Stimulated activated CD8-positive, alpha-beta memory T cell treated with anti-CD3 and anti-CD28 coated beads, Interleukin-7, amount 100 ng/mL, for 4 hours (primary cell): ENCODE measurements at places on chromosomes 1 and 21.
A peak's percentile ranks its signal among the peaks of the same experiment; 100 is the strongest.

DNA sequence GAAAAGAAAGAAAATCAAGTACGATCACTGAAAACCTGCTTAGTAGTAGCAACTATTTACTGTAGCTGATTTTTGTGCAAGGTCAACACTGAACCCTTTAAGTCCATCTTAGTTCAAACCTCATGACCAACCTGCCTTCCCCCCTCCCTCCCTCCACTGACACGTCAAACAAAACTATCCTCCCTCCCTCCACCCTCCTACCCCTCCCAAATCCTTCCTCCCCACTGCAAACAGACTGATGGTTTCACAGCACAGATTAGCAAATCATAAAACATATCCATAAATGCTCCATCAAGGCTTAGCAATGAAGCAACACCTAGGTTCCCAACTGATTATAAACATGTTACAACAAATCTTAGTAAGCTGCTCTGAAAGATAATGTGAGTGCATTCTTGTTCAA, 164.3 kb upstream of the GREM2 start:
- DNase-seq, result no peak

DNA sequence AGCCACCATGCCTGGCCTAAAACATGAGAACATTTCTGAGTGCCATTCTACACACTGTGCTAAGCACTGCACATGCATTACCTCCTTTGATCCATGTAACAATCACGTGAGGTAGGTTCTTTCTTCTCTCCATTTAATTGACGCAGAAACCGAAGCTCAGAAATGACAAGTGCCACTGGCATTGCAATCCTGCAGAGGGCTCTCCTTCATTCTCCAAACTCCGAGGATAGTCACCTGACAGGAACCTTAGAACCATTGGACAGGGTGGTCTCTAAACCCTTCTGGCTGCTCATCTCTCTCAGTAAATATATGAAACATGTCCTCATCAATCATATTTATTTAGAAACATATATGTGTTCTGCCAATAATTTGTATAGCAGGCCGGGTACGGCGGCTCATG, 167.1 kb upstream of the JUN start:
- DNase-seq, result no peak

- DNase-seq, result no peak
These were observed 30.7 kb downstream of the HSPG2 start for GRCh38 chr1:21906173-21907078.

DNA sequence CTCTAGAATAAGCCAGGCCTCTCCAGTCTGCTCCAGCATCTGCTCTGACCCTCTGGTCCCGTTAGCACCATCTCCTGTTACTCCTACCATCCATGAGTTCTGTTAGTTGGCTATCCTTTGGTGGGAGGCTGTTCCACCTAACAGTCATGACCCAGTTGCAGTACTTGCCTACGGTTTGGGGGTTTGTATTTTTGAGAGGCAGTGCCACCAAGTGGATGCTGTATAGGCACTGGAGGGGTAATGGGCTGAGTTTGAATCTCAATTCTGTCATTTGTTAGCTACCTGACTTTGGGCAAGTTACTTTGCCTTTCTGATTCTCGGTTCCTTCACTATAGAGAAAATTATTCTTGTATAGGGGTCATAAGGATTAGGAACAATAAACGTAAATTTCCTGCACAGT, 12.1 kb upstream of the C8B start:
- DNase-seq, result no peak

GRCh38 chr1:113058941-113059706, 13.9 kb upstream of the LRIG2 start:
- DNase-seq, result no peak

DNA sequence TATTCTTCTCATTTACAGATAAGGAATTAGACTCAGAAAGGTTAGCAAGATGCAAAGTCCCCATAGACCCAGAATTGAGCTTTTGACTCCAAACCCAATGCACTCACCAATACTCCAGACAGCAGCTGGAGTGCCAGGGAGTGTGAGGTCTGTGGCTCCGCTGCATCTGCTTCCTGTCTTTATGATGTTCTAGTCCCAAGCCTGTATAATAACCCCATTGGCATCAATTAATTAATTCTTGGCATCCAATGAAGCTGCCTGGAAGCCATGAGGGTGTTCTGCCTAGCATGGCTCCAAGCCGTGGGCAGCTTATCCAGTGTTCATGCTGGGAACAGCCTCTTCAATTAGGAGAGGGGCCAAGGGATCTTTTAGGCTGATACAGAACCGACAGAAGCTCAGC, 188.7 kb downstream of the GIPC2 start:
- no peak for DNase-seq

DNA sequence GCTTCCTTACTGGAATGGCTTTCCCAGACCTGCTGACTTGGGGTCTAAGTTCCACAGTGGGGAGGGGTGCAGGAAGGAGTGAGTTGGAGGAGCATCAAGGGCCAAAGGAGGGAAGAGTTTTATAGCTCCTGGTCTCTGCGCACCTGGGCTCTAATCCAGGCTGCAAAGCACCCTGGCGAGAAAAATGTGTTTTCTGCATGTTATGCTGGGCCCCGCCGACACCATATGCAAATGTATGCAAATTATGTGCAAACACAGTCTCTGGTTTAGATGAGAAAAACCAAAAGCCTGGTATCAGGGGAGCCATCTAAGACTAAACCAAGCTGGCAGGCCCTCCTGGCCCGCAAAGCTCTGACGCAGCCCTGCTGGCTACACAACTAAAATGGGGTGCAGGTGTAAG, 95.0 kb downstream of the VWA5B1 start:
- no peak for DNase-seq

- no peak for DNase-seq
These were observed 53.9 kb downstream of the SELENOF start for GRCh38 chr1:86860020-86860419.

DNA sequence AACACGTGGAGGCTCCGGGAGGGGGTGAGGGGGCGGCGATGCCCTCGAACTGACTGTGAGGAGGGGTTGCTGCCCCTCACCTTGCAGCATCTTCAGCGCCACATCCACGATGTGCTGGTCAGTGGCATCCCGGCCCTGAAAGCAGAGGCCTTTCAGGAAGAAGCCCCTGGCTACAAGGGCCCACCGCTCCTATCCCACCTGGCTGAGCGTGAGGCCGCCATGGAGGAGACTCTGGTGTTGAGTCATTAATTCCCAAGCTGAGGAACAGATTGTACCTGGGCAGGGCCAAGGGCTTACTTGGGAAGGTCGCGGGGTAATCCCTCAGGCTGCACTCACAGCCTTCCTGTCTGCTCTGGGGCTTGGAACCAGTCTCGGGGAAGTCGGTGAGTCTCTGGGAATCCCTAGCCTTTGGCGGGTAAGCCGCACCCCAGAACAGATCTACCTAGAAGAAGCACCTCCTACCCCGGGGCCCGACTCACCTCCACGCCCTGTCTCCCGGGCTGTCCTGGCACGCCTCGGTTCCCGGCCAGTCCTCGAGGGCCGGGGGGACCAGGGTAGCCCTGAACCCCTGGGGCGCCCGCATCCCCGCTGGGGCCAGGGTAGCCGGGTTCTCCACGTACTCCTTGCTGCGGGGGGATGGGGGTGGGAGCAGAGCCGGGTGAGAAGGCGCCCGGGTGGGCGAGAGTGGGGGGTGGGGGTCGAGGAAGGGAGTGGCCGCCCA, 13.9 kb downstream of the COL9A2 start:
- DNase-seq, result no peak

GRCh38 chr1:7302126-7302525, 469.0 kb upstream of the VAMP3 start:
- no peak for DNase-seq

DNA sequence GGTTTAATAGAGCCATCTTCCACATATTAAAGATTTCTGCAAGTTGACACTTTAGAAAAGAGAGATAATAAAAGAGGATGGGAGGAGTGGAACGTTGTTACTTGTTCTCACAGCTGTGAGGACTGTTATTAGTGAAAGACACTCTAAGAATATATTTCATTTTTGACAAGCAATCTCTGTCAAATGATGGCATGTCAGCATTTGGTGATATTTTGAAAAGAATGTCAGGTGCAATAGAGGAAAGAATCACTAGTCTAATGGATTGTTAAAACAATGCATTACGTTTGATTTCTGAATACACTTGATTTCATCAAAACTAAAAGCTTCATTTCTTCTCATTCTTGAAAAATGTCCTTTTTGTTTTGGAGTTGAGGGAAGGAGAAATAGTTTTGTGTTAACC, 853.4 kb downstream of the PLA2G4A start:
- no peak for DNase-seq

GRCh38 chr1:185200889-185201288, 43.9 kb downstream of the SWT1 start:
- no peak for DNase-seq

DNA sequence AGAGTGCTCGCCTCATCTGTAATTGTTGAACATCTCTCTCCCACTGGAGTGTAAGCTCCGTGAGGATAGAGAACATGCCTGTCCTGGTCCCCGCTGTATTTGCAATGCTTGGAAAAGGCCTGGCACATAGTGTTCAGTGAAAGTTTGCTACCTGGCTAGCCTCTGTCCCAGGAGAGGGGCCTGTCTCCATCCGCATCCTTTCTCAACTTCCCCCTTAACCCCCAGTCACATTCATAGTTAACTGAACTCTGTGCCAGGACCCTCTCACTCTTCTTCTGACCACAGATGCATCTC, 15.2 kb downstream of the SPOCD1 start:
- DNase-seq, result no peak

DNA sequence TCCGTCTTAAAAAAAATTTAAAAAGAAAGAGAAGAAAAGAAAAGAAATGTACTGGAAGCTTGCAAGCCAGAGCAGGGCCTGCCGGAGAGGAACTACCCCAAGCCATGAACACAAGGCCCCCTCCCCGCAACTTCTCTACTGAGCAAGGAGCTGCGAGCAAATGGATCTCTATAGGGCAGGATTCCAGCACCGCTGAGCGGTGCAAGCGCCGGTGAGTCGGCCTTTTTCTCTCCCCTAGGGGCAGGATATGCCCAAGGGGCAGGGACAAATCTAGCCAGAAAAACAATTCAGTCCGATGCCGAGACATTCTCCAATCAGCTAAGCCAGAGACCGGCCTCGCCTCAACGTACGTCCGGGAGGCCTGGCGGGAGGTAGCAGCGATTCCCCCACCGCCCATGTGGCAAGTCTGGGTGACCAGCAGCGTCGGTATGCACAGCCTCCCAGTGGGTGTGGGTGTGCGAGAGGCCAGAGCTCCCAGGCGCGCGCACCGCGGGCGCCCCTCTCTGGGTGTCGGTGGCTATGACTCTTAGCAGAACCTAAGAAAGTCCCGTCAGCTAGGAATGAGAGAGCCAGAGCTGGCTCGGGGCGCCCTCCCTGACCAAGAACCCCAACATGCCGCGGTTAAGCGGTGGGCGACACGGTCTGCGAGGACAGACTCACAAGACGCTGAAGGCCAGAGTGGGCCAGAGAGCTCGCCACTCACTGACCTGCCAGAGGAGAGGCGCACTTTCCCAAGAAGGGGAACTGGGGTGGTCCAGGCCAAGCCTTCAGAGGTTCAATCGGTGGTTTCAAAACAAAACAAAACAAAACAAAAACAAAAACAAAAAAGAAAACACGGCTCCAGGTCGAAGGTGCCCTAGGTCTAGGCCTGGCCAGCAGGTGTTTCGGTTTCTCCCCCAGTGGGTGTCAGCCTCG, 1.9 kb downstream of the CSMD2 start:
- DNase-seq, result no peak

- peak; percentile 22 for DNase-seq
These were observed 17.2 kb downstream of the SYT2 start for GRCh38 chr1:202692959-202693555.

- DNase-seq, result no peak
These were observed 158.8 kb downstream of the CLIC6 start for GRCh38 chr21:34827445-34828235.

- DNase-seq, result no peak
These were observed 73.3 kb downstream of the MDM4 start for GRCh38 chr1:204589409-204590038.

DNA sequence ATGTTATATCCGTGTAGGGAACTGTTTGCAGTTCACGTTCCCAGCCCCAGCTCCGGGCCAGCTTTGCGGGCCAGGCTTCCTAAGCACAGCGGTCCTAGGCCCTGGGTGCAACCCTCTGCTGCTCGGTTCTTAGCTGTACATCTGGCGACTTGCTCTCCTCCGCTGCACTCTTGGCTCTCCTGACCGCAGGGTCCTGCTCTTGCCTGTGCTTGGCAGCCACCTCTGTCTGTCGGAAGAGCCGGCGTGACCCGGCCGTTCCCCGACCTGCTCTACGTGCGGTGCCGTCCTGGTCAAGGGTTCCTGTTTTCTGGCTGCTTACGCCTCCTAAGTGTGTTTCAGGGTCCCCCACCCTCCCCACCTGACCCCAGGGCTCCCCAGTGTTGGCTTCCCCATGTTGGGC, 36.7 kb downstream of the FAAP20 start:
- no peak for DNase-seq

- DNase-seq, result no peak
These were observed 1.1 kb upstream of the POMGNT1 start for GRCh38 chr1:46199233-46199749.

GRCh38 chr1:215344539-215344938, 222.6 kb upstream of the KCTD3 start:
- DNase-seq, result no peak

GRCh38 chr1:173960625-173961024, 43.5 kb upstream of the SERPINC1 start:
- no peak for DNase-seq

DNA sequence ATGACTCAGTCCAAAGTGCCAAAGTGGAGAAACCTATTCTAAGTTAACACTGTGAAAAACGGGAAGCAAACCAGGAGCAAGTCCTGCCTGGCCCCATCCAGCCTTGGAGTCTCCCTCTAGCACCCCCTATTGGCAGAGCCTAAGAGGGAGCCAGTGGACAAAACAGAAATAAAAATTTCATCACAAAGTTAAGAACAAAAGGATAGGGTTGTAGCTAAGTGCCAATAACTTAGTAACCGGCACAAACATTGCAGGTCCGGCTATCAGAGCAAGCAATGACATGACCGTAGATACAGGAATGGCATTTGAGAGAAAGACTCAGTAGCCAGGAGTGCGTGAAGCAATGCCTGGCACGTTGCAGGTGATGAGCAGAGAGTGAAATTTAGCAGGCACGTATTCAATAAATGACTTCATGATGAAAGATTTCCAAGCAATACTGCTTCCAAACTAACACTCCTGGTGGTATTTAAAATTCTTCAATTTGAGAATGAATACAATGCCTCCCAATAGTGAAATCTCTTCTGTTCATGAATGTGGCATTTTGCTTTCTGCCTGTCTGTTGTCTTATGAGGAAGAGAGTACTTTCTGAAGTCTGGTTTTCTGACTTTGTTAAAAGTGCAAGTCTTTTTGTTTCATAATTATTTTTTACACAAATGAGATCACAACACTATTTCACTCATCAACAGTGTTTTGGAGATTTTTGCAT, 391.0 kb downstream of the OMA1 start:
- DNase-seq, result no peak

DNA sequence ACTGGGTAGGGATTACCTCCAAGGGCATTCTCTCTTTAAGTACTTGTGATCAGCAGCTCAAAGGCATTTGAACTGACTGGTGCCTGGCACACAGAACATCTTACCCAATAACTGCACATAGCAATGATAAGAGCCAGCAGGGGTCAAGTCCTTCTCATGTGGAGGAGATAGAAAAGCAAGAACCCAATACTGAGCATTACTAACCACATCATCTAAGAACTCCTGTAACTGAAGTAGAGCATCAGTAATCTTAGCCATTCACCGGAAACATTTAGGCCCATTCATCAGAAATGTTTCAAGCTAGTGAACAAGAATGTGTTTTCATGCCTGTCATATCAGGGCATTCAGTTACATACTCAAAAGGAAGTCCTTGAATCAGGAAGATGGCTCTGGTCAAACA, 33.6 kb upstream of the THEM4 start:
- no peak for DNase-seq

- DNase-seq, result no peak
These were observed 41.5 kb upstream of the SRSF10 start for GRCh38 chr1:24021403-24022266.

GRCh38 chr1:246681900-246682895, 42.0 kb upstream of the SCCPDH start:
- no peak for DNase-seq
